Fibroblast of skin of abdomen (primary cell): ENCODE measurements at places on chromosomes 5 and 9.

DNA sequence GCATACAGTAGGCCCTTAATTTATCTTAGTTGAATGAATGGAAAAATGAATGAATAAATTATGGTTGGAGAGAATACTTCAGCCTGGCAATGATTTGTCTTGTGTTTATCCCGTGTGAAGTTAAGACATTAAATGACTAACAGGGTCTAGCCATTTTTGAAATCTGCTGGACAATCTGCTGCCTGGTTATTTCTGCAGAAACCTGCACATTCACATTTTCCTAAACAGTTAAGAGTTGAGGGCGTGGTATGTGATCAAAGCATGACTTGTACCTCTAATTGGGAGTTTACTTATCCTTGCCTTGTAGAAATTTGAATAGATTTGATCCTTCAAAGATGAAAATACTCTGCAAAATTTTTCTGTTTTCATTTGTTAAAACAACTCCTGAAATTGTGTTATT is 34.6 kb upstream of the NDFIP1 start:
- no peak for DNase-seq

DNA sequence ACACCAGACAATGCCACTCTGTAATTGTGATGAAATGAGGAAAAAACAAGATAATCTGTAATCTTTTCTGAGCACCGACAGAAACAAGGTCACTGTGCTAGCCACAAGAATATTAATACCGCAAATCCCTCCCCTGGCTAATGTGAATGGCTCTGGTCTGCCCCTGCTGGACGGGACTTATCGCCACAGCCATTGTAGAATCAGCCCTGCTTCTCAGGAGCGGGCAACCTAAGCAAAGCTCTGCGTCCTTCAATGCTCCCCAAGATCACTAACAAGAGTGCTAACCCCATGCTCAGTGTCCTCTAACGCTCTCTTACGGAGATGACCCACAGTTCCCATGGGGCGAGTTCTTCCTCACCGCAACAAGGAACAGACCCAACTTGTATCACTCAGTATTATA is 42.7 kb downstream of the OR2V1 start:
- no peak for DNase-seq

DNA sequence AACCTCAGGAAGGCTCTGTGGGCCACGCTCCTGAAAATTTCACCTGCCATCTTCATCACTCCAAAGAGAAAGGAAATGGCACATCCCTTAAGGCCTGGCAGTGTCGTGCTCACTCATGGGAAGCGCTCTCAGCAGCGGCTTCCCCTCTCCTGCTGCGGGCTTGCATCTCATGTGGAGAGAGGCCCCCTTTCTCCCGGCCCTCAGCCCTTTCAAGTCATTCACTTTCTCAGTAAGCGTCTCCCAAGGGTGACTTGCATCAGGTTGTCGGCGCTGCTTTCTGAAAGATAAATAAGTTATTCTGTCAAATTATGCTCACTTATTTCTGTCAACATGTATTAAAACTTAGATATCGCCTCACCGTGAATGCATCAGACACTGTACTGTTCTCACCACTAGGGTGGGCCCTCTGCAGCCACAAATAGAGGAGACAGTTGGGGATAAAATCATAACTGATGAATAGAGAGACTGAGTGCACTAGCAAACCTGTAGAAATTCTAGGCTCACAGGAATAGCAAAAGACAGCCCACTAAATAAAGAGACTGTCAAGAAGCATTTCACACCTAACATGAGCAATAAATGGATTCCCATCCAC is 174.6 kb downstream of the RFK start:
- no peak for DNase-seq

GRCh38 chr5:137128012-137128411 is 371.1 kb downstream of the SPOCK1 start:
- DNase-seq = no peak

- no peak for DNase-seq
Observed at GRCh38 chr9:71383308-71383940, 262.0 kb upstream of the TRPM3 start.

- DNase-seq = no peak
Observed at GRCh38 chr5:132368186-132368585, 1.3 kb upstream of the SLC22A5 start.

- DNase-seq = no peak
Observed at GRCh38 chr9:127680226-127680625, 26.6 kb upstream of the CFAP157 start.

- no peak for DNase-seq
Observed at GRCh38 chr5:159969966-159970365, 39.0 kb upstream of the TTC1 start.

- no peak for DNase-seq
Observed at GRCh38 chr9:87950296-87950695, 24.0 kb downstream of the CDK20 start.

DNA sequence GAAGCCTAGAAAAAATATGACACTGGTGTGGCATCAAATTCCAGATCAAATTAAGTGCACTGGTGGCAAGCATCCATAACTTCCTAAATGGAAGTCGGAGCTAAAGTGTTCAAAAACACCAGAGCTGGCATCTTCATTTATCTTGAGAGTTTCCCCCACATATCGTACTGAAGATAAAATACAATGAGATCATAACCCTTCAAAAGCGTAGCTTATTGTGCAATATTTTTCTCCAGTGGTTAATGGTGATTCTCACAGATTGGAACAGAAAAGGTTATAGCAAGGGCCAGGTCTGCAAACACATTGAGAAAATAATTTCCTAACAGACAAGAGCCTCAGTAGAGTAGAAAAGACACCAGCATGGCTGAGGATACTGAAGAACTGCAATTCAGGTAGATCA is 147.6 kb downstream of the SEMA5A start:
- no peak for DNase-seq
